ENCODE measurements at places on chromosomes 5 and 9.

DNA sequence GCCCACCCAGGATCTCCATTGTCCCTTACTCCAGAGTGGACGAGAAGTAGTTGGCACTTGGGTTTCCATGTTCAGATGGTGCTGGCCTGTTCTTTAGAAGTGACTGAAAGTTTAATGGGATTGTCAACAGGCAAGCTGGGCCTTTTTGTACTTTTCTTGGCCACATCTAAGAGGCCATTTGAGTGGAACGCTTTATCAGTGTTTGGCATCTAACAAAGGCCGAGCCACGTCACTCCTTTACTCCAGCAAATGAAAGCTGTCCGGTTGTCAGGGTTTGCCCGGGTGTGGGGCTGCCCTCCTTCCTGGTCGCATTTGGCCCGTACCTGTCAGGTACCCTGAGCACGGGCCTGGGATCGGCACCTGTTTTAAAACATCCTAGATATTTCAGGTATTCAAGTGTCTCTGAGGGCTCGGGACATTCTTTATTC lies 71.5 kb downstream of the RCL1 start:
- no peak for DNase-seq

GRCh38 chr5:73865315-73865714 lies 239.3 kb downstream of the ARHGEF28 start:
- DNase-seq = no peak

GRCh38 chr9:130142641-130143040 lies 29.6 kb upstream of the NCS1 start:
- no peak for DNase-seq

DNA sequence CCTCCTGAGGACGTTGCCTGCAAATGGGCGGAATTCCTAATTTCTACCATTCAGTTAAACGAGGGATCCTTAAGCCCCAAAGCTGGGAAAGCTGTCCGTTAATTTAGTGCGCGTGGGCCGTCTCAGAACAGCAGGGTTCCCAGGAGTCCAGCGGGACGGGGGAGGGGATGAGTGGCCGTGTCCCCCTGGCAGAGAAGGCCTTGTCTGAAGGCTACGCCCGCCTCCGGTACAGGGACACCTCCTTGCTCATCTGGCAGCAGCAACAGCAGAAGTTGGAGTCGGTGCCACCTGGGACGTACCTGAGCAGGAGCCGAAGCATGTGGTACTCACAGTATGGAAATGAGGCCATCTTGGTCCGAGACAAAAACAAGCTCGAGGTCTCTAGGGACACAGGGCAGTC lies 1.3 kb downstream of the BRD3OS start:
- DNase-seq = no peak

DNA sequence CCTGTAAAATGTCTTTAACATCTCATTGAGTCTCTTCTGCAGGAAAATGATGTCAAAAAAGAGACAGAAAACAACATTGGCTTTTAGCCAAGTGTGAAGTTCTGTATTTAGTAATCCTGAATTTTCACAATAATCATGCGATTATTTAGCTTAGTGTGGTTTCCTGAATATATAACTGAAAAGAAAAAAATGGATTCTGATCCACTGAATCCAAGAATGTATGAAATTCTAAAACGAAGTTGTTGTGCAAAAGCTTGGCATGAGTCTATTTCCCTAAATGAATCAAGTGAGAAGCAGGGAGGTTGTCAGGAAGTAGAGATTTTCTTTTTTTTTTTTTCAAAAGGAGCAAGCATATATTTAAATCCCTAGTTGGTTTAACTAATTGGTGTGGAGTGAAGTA lies 145.9 kb upstream of the CDH6 start:
- no peak for DNase-seq

DNA sequence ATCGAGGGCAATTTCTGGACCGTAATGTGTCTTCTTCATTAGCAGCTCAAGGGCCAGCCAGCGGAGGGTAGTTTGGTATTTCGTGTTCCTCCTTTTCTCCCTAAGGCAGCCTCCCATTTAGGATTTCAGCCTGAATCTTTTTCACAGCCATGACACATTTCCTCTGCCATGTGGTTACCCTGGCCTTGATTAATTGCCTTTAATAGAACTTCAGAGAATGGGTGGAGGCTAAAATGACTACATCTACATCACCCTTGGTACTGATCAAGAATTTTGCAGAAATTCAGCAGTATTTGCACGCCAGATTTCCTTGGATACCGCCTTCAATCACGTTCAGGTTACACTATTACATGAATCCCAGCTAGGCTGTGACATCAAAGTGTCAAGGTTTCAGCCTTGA lies 58.0 kb downstream of the ADAMTS16 start:
- DNase-seq = peak; percentile 27

DNA sequence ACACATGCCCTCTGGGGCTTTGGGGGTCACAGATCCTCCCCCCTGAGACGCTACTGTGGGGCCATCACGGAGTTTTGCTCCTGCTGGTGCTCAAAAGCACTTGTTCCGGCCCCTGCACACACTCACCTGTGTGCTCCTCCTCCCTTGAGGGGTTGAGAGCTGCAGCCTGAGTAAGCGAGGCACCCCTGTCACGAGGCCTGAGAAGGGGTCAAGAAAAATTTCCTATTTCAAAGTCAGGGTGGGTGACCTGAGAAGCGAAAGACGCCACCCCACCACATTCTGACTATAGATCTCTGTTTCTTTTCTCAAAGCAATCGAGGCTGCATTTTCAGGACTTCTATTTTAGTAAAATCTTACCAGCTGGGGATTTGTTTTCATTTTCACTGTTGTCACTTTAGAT lies 138.5 kb downstream of the DCP2 start:
- DNase-seq = no peak

DNA sequence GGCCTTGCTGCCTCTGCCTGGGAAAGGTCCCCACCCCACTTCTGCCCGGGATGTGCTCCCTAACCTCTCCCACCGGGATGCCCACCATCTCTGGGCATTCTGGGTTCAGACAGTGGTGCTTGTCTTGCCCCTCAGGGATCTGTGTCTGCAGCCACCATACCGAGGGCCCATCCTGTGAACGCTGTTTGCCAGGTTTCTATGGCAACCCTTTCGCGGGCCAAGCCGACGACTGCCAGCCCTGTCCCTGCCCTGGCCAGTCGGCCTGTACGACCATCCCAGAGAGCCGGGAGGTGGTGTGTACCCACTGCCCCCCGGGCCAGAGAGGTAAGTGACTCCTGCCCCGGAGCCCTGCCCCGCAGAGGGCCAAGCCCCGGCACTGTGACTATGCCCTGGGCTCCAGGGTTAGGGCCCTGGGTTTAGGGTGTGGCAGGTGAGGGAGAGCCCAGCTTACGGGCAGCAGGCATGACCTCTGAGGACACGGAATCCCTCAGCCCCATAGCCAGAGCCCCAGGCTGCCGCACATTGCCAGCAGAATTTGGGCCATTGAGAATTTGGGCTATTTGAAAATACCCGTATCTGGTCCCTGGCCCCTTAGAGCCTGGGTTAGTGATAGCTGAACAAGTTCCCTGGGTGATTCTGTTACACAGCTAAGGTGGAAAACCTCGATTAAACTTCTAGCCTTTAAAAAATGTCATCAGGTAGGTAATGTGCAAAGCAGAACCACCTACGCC lies 35.3 kb upstream of the AIF1L start:
- no peak for DNase-seq

- no peak for DNase-seq
Observed at GRCh38 chr5:55521881-55522280, 12.9 kb downstream of the PLPP1 start.

DNA sequence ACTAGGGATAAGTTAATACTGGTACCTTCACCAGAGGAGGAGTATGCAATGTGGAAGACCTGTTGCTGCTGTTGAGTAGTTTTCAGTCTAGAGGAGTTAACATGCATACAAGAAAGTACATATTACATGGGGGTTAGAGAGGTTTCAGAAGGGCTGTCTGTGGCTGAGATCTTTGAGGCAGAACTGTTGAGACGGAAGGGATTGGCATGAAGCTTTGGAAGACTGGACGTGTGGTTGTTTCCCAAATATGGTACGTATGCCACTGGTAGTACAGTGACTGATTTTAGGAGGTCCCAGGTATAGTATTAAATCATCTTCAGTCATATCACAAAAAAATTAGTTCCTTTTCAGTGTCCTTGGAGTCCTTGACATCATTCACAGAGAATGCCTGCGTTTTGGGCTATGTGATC lies 17.6 kb downstream of the TNFAIP8 start:
- DNase-seq = no peak

DNA sequence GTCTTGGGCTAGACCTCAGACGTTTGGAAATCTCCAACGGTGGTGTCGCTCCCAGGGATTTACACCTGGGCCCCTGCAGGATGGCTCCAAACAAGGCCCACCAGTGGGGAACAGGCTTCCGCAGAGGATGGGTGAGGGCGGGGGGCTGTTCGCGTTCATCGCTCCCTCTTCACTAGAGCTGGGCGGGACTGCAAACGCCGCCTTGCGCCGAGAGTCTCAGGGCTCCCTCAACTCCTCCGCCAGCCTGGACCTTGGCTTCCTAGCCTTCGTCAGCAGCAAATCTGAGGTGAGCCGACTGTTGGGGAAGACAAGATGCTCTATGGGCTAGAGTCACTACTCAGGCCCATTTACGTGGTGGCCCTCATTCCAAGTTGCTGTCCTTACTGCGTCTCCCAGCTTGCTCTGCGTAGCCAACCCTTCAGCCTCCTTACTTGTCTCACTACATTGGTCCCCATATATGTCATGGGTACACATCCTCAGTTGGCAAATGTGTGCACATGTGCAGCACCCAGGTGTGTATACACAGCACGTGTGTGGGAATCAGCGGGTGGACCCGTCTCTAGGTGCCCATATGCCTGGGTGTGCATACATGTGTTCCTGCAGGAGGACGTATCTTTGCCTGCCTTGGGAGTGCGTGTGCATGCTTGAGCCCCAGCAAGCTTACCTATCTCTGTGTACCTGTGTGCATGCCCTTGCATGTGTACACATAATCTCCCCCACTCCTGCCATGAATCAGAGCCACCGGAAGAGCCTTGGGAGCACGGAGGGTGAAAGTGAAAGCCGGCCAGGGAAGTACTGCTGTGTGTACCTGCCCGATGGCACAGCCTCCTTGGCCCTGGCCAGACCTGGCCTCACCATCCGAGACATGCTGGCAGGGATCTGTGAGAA lies 10.5 kb downstream of the RGS14 start:
- DNase-seq = no peak

- DNase-seq = no peak
Observed at GRCh38 chr9:127509955-127510299, 58.6 kb downstream of the LRSAM1 start.

DNA sequence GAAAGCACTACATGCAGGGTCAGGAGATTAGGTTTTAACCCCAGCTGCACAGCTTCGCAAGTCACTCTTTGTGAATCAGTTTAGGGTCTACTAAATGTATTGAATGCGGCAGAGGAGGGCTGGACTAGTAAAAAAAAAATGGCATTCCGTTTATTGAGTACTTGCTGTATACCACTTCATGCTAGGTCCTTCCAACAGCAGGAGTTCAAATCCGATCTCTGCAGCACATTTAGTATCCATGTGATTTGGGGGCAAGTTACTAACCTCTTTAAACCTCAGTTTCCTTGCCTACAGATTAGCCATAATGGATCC lies 204.4 kb downstream of the SNCAIP start:
- DNase-seq = no peak

- peak; percentile 35 for DNase-seq
Observed at GRCh38 chr5:132456296-132456986, 34.1 kb downstream of the IRF1 start.

DNA sequence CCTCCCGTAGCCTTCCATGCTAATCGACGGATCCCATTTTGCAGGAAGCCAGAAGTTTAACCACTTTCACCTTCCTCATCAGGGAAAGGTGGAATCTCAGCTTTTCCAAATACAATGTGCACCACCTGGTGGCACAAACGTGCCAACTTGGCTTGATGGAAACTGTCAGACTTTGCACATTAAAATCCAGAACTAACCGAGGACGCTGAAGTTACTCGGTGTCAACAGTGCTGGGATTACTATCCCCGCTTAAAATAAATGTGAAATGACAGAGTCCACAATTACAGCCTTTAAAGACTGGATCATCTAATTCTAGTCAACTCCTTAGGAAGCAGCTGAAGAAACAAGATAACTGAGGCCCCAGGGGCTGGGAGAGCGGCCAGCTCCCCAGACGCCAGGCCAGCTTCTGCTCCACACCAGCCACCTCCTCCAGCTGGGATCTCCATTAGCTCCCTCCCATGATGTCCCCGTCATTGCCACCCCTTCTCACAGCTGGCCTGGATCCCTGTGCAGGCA lies 50.1 kb upstream of the RETREG1 start:
- DNase-seq = no peak

Data from fibroblast of mammary gland (primary cell).